ENCODE measurements at places on chromosomes 5 and 9. TPM values are rescaled to one million over a fixed set of nuclear protein-coding genes. Genes with fewer than 3 reads are reported as not detected.

DNA sequence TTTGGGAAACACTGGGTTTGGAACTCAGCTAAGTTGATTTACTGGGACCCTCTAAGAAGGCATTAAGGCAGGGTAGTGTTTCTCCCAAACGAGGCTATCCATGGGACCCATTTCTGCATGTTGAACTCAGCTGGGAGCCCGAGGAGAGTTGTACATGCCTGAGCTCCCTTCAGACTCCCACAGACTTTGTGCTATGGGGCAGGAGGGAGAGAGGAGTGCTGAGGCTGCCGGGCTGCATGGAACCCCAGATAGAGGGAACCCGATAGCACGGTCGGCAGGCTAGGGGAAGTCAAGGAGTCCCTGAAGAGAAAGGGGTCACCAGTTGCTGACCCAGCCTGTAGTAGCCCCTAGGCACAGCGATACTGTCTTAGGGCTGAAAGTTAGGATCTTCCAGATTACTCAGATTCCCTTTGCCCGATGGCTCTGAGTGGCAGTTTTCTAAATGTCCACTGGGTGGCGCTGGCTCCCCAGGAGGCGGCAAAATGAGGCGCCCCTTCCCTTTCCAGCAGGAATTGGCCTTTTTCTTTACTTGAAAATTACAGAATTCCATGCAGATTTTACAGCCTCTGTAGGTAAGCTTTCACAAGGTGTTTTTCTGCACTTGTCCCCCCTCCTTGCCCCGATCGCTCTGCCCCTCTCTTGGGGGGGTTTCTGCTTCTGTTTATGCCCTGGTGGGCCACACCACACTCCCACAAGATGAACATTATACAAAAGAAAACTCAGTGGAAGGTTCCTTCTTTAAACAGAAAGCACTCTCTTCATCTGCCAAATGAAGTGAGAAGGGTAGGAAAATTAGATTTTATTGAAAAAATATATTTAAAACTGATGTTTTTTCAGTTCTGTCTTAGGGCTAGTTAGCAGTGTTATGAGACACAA, 17.8 kb downstream of the NANS start:
- H3K27me3 ChIP-seq = no peaks in the 10 kb centered on the region
- H3K36me3 ChIP-seq = peaks cover 9% of the 10 kb centered on the region
- H3K4me3 ChIP-seq = peak overlapping the region; percentile 18
- peak; percentile 59 for DNase-seq
- H3K27ac ChIP-seq = peak overlapping the region; percentile 84
- peaks cover 35% of the 10 kb centered on the region for H3K4me1 ChIP-seq

DNA sequence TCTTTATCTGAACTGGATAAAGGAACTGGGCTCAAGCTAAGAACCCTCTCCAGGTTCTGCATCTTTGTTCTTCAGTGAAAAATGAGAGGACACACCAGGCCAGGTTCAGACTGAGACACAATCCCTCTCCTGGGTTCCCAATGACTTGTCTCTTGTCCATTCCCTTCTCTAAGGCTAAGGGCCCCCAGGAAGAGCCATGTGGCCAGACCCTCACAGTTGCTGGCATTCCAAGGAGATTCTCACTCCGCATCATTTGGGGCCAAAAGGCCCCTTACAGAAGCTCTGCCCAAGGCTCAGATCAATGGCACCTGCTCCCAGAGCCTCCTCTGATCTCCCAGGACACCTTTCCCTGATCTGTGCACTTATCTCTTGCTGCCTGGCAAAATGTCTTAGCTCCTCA, 4.9 kb downstream of the IL4 start:
- H3K36me3 ChIP-seq = no peaks in the 10 kb centered on the region
- no peak overlapping the region for H3K27ac ChIP-seq
- DNase-seq = no peak
- no peak overlapping the region for H3K4me3 ChIP-seq
- no peaks in the 10 kb centered on the region for H3K4me1 ChIP-seq
- H3K27me3 ChIP-seq = no peaks in the 10 kb centered on the region

DIPK1B gene
- 1.3 TPM for total RNA-seq

PTGER4 gene
- 343 TPM for total RNA-seq

GRCh38 chr5:9865574-9865973, 235.4 kb upstream of the TAS2R1 start:
- H3K27me3 ChIP-seq = no peaks in the 10 kb centered on the region
- no peaks in the 10 kb centered on the region for H3K36me3 ChIP-seq
- no peak overlapping the region for H3K4me3 ChIP-seq
- no peaks in the 10 kb centered on the region for H3K4me1 ChIP-seq
- H3K27ac ChIP-seq = no peak overlapping the region
- DNase-seq = no peak

DNA sequence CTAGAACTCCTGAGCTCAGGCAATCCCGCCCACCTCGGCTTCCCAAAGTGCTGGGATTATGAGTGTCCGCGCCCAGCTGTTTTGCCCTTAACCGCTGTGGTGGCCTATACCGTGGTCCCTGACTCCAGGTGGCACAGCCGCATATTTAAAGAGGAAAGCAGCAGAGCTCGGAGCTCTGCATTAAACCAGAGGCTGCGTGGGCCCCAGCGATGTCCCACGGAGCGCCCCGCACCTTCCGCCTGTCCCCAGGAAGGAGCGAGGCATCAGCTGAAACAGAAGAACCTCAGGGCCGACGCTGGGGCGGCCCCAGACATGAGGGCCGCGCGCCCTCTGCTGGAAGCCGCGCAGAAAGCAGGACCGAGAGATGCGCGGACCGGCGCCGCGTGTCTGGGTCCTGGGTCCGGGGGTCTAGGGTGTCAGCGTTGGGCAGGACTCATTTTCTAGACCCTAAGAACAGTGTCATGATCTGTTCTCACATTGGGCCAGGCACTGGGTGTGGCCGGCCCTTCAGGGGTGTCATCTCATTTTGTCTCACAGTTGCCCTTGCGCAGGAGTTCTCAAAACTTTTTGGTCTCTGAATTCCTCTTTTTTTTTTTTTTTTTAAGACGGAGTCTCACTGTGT, 37.7 kb downstream of the LAMC3 start:
- H3K4me1 ChIP-seq = peaks cover 6% of the 10 kb centered on the region
- H3K27ac ChIP-seq = peak overlapping the region; percentile 14
- no peaks in the 10 kb centered on the region for H3K27me3 ChIP-seq
- H3K36me3 ChIP-seq = no peaks in the 10 kb centered on the region
- DNase-seq = peak; percentile 79

DNA sequence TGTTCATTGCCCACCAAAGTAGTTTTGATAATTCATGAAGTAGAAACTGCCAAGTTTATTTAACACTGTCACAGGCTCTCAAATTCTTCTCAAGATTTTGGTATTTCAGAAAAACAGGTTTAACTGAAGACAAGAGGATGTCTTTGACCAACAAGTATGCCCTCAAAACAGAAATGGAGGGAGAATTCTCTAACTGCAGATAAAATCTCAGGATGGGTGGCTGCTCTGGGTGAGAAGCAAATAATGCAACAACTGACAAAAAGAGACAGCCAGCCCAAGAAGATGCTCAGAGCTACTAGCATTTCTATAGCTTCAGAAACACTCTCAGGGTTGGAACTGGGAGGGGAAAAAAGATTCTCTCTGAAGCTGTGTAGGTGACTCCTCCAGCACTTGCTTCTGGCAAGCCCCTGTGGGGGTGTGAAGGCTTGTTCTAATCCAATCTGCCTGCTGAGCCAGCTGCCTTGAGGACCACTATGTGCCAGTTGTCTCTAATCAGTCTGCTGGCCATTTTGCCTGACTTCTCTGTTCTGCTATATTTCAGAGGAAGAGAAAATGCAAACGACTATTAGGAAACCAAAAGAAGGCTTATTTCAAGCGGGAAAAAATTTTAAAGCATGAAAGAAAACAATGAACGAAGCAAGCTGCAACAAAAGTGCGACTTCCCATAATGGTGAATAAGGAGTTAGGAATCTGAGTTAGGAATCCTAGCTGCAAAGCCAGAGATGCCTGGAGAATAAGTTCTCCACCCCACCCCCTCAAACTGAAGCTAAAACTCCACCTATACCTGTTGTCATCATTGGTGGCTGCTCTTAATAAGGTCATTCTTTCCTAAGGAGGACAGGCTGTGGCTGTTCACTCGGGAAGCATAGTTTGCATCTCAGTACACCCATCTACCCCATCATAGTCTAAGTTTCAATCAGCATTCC, 147.5 kb downstream of the GNAQ start:
- peaks cover 9% of the 10 kb centered on the region for H3K4me1 ChIP-seq
- no peaks in the 10 kb centered on the region for H3K27me3 ChIP-seq

IL3 gene
- total RNA-seq = not detected

ZCCHC10 gene
- 20.0 TPM for total RNA-seq

- DNase-seq = no peak
- H3K36me3 ChIP-seq = no peaks in the 10 kb centered on the region
- no peaks in the 10 kb centered on the region for H3K27me3 ChIP-seq
- H3K4me1 ChIP-seq = no peaks in the 10 kb centered on the region
- no peak overlapping the region for H3K27ac ChIP-seq
Observed at GRCh38 chr5:59296317-59297264, 596.9 kb downstream of the PDE4D start.

GRCh38 chr5:172593721-172594235, 47.3 kb upstream of the NEURL1B start:
- H3K27ac ChIP-seq = no peak overlapping the region
- no peaks in the 10 kb centered on the region for H3K4me1 ChIP-seq
- DNase-seq = no peak
- no peaks in the 10 kb centered on the region for H3K36me3 ChIP-seq
- no peak overlapping the region for H3K4me3 ChIP-seq
- no peaks in the 10 kb centered on the region for H3K27me3 ChIP-seq

SPATA31A3 gene
- total RNA-seq = not detected

IFNB1 gene
- total RNA-seq = not detected

CDKN2B gene
- total RNA-seq = 1.4 TPM

DNA sequence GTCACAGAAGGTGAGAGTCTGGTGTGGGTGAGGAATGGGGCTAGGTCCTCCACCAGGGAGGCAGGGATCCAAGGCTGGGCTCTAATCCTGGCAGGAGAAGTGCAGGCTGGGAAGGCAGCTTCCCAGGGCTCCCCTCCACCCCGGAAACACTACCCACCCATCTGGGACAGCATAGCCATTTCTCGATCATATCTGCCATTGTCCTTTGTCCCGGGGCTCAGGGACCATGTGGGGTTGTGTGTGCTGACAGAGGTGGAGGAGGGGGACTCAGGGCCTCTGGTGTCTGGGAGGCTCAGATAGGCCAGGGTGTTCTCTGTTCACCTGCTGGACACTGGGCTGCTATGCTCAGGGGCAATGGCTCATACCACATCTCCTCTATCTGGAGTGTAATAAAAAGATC, 32.2 kb upstream of the STRBP start:
- peaks cover 12% of the 10 kb centered on the region for H3K4me1 ChIP-seq
- DNase-seq = no peak
- H3K27me3 ChIP-seq = no peaks in the 10 kb centered on the region
- H3K27ac ChIP-seq = no peak overlapping the region
- H3K4me3 ChIP-seq = no peak overlapping the region
- no peaks in the 10 kb centered on the region for H3K36me3 ChIP-seq

Measured in CD4-positive, CD25-positive, alpha-beta regulatory T cell (primary cell).